ENCODE measurements at places on chromosomes 11 and 22.

GRCh38 chr11:94272738-94273313, 31.6 kb upstream of the IZUMO1R start:
- DNase-seq = no peak

DNA sequence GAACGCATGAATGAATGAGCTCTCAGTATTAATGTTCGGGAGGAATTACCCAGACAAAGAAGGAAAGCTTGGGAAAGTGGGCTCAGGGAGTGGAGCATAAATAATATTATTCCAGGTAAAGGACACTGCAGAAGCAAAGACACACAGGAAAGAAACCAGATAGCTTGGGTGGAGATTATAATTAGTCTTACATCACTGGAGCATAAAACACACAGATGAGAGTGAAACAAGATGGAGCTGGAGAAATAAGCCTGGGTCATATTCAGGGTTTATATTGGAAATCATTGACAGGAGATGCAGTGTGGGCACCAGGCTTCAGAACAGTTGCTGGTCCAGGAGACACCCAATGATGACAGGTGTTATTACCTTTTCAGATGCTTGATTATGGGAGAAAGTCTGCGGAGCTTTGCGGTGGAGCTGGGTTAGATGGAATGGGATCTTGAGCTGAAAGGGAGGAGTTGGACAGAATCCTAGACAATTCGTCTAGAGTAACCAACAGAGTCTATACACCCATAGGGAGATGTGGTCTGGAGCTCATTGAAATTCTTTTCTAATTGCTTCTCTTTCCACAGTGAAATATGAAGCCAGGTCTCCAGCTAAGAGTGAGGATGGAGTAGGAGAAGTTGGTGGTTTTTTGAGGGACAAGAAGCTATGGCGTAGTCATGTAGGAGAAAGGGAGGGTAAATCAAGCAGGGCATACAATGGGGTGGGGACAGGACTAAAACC, 227.2 kb downstream of the FAM76B start:
- no peak for DNase-seq

DNA sequence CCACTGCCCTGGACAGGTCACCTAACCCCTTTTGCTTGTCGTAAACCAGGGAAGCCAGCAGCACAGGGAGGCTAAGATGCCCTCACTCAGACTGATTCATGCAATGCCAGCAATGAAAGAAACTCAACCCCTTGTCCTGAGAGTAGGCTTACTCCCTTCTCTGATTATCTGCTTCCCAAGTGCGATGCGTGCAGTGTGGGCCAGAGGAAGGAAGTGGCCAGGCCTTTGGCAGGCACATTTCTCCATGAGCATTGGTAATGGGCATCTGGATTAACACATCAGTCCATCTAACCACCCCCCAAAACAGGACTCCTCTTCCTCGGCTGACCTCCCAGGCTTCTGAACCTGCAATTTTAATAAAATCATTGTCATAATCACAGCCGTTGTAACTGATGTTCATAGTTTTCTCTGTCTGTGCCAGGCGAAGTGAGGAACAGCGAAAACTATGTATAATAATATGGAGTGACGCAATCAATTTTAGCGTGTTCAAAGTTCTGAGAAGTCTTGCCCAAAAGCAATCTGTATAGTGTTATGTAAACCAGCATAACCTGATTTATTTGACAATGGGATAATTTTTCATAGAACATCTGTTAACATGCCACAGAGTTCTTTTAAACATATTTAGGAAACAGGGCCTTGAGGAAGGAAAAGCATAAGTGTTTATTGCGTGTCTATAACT, 33.9 kb downstream of the TST start:
- DNase-seq = no peak

DNA sequence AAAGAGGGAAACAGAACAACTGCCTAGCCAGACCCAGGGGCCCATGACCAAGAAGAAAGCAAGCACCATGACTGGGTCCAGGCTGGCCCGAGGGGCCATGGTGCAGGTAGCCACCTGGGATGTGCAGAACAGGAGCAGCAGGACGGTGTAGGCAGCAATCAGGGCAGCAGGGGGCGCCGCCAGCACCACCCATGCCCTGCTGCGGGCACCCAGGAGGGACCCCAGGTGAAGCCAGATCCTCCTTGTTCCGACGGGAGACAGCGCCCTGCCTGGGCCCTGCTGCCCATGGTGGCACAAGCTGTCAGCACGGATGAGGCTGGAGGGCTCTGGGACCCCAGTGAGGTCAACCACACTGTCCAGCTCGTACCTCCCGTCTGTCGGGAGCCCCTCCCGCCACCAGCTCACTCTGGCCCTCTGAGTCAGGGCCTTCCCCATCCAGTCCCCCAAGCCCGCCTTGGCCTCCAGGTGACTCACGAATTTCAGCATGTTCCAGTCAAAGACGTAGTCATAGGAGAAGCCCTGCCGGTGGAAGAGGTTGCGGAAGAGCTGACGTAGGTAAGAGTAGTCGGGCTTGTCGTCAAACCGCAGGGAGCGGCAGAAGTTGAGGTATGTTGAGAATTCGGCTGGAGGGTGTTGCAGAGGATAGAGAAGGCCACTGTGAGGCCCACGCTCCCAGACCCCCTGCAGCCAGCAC, 18.8 kb downstream of the CSNK1E start:
- DNase-seq = no peak

- no peak for DNase-seq
These were observed 355.9 kb upstream of the RAG2 start for GRCh38 chr11:36953976-36954375.

GRCh38 chr11:27234043-27234668, 128.9 kb downstream of the CCDC34 start:
- no peak for DNase-seq

GRCh38 chr11:46588915-46589314, 4.9 kb downstream of the AMBRA1 start:
- DNase-seq = no peak

DNA sequence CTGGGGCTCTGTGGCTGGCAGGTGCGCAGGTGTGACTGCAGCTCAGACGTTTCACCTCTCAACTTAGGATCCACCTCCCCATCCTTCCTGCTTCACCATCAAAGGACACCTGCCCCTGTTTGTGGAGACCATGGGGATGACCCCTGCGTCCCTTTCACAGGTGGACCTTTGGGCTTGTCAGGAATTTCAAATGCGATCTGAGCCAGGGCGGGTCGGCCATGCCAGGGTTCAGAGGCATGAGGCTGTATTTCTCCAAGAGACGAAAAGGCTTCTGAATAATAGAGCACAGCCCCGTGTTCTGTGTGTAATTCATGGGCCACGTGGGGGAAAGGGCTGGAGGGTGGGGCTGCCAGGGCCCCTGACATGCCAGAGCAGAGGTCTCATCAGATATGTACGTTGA, 668.0 kb downstream of the BRD1 start:
- DNase-seq = no peak

DNA sequence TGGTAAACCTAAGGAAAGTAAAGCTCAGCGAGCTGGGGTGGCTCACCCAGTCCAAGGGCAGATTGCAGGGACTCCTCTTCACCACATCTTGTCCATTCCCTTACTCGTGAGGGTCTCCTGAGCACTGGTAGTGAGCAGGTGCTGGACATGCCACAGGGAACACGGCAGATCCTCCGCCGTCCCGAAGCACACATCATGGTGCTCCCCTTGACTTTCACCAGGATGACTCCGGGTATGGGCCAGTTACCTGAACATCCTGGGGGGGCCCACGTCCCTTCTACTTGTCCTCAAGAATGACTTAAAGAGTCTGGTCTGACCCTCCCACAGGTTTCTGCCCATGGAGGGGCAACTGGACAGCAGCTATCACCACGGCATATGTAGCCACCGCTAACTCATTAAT, 8.0 kb upstream of the SF1 start:
- no peak for DNase-seq

- no peak for DNase-seq
These were observed 22.0 kb downstream of the RBX1 start for GRCh38 chr22:40973144-40973543.

- no peak for DNase-seq
These were observed 22.4 kb upstream of the PARVA start for GRCh38 chr11:12354750-12355545.

- no peak for DNase-seq
These were observed 4.3 kb downstream of the DGCR6L start for GRCh38 chr22:20315337-20316216.

GRCh38 chr11:85694385-85694980, 8.5 kb upstream of the CCDC89 start:
- DNase-seq = no peak

DNA sequence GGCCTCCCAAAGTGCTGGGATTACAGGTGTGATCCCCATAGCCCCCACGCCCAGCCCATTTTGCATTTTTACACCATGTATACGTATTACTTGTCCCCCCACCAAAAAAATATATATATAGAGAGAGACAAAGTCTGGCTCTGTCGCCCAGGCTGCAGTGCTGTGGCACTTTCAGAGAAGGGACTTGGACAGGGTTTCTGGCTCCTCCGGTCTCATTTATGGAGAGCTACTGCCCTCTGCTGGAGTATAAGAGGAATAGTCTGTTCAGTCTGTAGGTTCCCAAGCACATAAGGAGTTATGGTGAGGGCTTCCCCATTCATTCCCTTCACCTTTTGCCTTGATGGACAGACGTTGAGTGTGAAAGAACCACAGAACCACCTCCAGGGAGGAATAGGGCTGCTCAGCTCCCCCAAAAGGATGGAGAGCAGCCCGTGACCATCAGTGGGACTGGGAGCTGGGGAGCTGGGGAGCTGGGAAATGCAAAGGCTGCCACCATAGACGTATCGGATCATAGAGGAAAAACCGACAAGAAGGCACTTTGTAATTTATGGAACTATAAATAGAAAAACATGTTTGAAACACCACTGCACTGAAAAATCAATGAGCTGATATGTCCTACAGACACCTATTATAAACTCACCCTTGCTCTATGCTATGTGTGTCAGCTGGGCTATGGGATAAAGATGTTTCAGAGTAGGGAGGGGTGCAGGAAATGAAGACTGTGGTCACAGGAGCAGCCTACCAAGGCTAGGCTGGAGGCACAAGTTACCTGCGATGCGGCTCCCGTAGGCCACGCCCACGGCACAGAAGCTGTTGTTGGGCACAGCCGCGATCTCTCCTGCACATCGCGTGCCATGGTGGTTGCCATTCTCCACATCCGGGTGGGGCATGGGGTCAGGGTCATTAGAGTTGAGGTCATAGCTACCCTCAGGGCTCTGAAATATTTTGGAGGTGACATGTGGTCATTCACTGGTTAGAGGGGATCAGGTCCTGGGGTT, 5.2 kb downstream of the PCSK7 start:
- DNase-seq = peak; percentile 46

- DNase-seq = no peak
These were observed 15.2 kb upstream of the TH start for GRCh38 chr11:2186669-2187279.

- DNase-seq = peak; percentile 15
These were observed 14.4 kb downstream of the C22orf42 start for GRCh38 chr22:32144496-32145274.

DNA sequence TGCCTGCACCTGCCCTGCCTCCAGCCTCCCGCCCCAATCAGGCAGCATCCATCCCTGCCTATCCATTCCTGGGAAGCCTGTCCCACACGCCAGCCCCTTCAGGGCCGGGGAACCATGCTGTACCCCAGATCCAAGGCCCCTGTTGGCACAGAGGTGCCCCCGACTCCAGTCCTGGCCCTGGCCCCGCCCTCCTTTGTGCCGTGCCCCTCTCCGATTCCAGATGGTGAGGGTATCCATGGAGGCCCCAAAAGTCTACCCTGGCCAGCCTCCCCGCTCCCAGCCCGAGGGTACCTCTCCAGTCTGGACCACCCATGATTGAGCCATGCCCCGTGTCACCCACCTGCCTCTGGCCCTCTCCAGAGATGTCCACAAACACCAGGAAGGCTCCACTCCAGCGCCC, 2.7 kb upstream of the TH start:
- no peak for DNase-seq

GRCh38 chr22:28909375-28909774, 26.0 kb downstream of the ZNRF3 start:
- no peak for DNase-seq

- no peak for DNase-seq
These were observed 908.5 kb downstream of the BRD1 start for GRCh38 chr22:48919187-48919590.

Measured in anterior cingulate cortex (tissue), 58 donors.